Aorta (tissue), 5 donors: ENCODE measurements at places on chromosomes 11 and 22.

DNA sequence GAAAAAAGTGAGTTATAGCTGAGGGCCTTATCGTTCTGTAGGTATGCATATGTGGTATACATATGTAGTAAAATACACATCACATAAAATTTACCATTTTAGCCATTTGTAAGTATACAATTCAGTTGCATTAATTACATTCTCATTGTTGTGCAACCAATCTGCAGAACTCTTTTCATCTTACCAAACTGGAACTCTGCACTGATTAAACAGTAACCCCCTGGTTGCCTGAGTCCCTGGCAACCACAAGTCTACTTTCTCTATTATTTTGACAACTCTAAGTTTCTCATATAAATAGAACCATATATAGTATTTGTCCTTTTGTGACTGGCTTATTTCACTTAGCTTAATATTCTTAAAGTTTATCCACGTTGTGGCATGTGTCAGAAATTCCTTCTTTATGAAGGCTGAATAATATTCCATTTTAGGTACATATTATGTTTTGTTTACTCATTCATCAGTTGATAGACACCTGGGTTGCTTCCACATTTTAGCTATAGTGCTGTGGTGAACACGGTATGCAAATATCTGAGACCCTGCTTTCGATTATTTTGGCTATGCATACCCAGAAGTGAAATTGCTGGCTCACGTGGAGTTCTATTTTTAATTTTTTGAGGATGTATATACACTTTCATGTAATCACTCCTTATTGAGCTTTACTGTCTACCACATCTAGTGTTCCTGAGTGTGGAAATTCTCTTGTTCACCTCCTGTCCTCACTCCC, 1.6 kb upstream of the DDX10 start:
- H3K36me3 ChIP-seq = no peaks in the 10 kb centered on the region
- DNase-seq = no peak
- H3K27me3 ChIP-seq = no peaks in the 10 kb centered on the region
- peaks cover 10% of the 10 kb centered on the region for H3K4me1 ChIP-seq
- no peak overlapping the region for H3K27ac ChIP-seq

DNA sequence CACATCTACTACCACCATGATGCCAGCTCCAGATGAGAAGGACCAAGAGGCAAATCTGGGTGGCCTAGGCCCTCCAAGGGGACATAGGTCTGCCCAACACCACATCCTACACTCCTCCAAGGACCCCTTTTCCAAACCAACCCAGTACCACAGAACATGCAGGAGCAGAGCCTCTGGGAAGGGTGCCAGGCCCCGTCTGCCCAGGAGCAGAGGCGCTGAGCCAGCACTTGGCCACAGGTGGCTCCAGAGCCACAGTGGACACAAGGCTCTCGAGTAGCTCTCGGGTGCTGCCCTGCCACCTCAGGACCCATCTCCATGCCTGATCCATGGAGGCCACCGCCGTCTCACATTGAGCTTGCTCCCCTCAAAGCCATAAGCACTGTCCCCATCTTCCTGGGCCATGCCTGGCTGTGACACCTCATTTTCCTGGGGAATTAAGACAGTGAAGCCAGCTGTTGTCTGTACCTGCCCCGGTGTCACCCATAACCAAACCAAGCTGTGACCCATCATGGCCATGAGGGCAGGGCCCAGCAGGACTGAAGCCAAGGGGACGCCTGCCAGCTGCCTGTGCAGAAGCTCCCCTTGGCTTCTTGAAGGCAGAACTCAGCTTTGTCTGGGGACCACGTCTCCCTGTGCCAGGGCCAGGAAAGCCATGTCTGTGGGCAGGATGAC, 7.4 kb downstream of the MOB2 start:
- H3K4me3 ChIP-seq = no peak overlapping the region
- no peak overlapping the region for H3K27ac ChIP-seq
- peak; percentile 42 for DNase-seq
- no peaks in the 10 kb centered on the region for H3K4me1 ChIP-seq
- H3K27me3 ChIP-seq = no peaks in the 10 kb centered on the region

DNA sequence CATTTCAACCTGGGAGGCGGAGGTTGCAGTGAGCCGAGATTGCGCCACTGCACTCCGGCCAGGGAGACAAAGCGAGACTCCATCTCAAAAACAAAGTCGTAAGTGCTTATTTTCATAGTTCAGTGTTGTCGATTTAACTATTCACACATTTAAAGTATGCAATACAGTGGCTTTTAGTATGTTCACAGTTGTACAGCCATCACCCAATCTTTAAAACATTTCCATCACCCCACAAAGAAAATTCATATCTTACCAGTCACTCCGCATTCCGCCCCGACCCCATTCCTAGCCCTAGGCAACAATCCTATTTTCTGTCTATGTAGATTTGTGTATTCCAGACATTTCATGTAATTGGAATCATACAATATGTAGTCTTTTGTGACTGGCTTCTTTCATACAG, 11.9 kb downstream of the IPO7 start:
- no peak overlapping the region for H3K4me3 ChIP-seq
- no peaks in the 10 kb centered on the region for H3K27me3 ChIP-seq
- DNase-seq = no peak
- peaks cover 4% of the 10 kb centered on the region for H3K4me1 ChIP-seq

DNA sequence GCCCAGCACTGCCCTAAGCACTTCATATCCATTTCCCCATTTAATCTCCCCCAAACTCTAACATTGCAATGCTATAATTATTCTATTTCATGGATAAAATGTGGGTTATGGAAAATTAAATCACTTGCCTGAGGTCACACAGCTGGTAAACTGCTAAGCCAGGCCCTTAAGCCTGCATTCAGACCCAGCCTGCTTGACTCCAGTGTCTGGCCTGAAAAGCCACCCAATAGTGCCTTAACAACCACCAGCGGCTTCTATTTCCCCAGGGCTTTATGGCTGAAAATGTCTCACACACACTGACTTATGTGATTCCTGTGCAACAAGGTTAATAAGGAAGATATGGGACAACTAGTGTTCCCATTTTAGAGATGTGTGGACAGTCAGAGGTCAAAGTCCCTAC, 178.5 kb upstream of the SNX19 start:
- no peak for DNase-seq
- no peak overlapping the region for H3K4me3 ChIP-seq
- H3K27ac ChIP-seq = no peak overlapping the region
- H3K4me1 ChIP-seq = no peaks in the 10 kb centered on the region

GRCh38 chr11:116851626-116852025, 14.2 kb upstream of the APOA1 start:
- H3K36me3 ChIP-seq = no peaks in the 10 kb centered on the region
- H3K4me3 ChIP-seq = no peak overlapping the region
- no peaks in the 10 kb centered on the region for H3K4me1 ChIP-seq
- no peak overlapping the region for H3K27ac ChIP-seq
- DNase-seq = peak; percentile 63
